ENCODE measurements at places on chromosomes 12 and 14.

GRCh38 chr12:116832353-116832752 is 48.9 kb downstream of the HRK start:
- DNase-seq: no peak

GRCh38 chr12:33771889-33772288 is 250.4 kb upstream of the ALG10 start:
- DNase-seq: no peak

- peak; percentile 9 for DNase-seq
Measured at GRCh38 chr12:114799574-114800487, 115.9 kb upstream of the TBX3 start.

DNA sequence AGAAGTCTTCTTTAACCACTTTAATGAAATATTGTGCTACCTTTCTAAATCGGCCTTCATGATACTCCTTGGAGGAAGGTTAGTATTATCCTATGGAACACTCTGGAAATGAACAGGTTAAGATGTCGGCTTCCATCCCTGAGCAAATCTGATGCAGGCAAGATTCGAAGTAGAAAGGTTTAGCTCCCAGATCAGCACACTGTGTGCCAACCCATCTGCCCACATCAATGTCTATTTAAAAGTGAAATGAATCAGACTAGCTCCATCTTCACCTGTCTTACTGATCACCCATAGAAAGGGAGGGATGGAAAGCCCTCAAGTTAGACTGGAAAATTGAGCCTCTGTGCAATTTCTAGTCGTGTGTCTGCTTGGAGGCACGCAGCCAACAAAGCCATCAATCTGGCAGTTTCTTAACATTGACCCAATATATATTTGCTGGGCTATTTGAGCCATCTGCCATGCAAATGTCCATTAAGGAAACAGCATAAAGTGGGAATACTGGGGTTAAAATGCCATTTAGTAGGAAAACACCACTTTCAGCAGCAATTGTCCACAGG is 506.1 kb downstream of the RMST start:
- no peak for DNase-seq

DNA sequence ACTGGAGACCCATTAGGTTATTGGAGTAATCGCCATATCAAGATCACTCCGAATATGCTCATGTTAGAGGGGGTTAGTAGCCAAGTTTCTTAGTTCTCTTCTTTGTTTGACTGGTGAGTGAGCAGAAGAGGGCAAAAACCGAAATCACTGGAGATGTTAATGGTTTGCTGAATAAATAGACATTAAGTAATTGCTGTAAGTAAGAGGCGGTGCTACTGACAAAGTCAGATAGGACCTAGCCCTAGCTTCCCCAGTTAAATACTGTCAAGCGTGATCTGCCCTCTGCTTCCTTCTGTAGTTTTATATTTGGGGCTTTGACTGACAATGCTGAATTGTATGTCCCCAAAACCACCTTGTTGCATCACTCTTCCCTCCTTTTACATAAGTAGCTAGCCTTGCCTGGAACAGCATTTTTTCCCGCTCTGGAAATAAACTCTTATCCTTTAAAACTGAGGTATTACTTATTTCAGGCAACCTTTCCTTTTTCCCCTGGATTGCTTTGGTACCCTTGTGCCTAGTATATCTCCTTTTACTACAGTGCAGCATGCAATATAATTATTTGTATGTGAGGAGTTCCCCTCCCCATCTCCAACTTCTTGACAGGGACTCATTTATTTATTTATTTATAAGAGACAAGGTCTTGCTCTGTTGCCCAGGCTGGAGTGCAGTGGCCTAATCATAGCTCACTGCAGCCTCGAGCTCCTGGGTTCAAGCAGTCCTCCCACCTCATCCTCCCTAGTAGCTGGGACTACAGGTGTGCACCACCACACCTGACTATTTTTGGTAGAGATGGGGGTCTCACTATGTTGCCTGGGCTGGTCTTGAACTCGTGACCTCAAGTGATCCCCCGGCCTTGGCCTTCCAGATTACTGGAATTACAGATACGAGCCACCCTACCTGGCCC is 1.4 kb downstream of the SNRPF start:
- no peak for DNase-seq

DNA sequence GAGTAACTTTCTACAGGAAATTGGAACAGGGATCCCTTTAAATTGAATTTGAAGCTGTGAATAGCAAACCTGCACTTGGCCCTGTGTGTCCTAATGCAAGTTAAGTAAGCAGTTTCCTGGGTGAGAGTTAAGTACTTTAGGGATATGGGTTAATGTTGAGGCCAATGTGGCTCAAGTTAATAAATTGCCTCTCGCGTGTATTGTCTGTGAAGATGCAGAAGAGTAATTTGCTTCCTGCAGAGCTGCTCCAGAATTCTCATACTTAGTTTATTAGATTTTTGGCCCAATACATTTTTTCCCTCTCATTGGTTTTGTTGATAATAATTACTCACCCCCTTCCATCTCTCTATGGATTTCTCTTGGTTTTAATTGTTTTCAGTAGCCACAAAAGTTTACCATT is 86.5 kb downstream of the SLC25A47 start:
- DNase-seq: no peak

DNA sequence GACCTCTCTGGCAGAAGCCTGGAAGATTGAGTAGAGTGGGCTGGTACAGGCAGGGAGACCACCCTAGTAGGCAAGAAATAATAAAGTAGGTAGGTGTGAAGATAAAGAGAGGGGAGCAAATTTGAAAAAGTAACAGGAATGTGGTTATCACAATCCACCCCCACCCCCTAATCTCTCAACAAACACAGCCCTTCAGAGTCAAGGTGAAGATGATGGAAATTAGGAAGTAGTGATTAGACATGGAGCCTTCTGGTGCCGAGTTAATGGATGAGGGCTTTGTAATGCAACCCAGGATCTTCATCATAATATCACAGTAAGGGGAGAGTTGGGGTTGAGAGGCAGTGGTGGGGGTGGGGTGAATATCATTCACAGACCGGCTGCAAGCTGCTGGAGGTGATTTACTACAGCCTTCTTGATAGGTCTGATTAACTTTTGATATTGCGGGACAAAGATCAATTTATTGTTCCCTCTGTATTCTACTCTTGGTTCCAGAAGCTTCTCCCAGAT is 29.2 kb upstream of the CRY1 start:
- no peak for DNase-seq

DNA sequence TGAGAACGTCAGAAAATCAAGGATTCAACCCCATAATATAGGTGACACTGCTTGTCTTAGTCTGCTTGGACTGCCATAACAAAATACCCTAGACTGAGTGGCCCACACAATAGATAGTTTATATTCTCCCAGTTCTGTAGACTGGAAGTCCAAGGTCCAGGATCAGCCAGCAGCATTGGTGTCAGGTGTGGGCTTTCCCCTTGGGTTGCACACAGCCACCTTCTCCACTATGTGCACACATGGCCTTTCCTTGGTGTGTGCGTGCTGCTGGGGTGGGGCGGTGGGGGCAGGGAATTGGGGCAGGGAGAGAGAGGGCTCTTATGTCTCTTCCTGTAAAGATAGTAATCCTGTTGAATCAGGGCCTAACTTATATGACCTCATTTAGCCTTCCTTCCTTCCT is 106.4 kb downstream of the SLC25A47 start:
- DNase-seq: no peak

- peak; percentile 76 for DNase-seq
Measured at GRCh38 chr12:15584366-15585041, 204.7 kb downstream of the EPS8 start.

- no peak for DNase-seq
Measured at GRCh38 chr12:52942901-52943181, 6.1 kb upstream of the KRT18 start.

- DNase-seq: no peak
Measured at GRCh38 chr12:97758194-97758501, 295.5 kb downstream of the RMST start.

GRCh38 chr14:36935976-36936678 is 236.3 kb downstream of the SLC25A21 start:
- DNase-seq: no peak

- DNase-seq: no peak
Measured at GRCh38 chr12:47615711-47616110, 90.1 kb downstream of the RPAP3 start.

DNA sequence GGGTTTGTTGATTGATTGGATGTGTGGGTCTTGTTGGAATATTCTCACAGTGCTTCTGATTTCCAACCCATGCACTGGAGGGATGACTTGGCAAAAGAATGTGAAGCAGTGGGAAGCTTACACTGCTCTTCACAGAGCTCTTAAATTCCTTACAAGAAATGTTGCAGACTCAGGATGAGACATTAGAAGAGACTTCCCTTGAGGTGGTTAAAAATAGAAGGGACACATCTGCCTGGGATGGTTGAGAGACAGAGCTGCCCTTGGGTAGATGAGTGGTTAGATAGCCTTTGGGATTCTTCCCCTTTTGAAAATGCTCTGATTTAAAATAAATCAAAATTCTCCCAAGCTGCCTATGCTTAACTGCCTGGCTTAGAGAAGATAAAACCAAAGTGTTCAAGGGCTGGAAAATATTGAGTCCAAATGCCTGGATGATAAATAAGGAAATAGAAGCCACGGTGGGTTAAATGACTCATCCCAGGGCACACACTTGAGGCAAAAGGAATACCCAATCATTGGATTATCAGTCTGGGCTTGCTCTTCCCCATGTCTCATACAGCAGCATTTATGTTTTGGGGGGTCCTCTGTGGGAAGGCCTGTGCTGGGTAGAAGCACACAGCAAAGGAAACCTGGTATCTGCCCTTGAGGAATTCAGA is 264.3 kb downstream of the AKAP6 start:
- peak; percentile 49 for DNase-seq

DNA sequence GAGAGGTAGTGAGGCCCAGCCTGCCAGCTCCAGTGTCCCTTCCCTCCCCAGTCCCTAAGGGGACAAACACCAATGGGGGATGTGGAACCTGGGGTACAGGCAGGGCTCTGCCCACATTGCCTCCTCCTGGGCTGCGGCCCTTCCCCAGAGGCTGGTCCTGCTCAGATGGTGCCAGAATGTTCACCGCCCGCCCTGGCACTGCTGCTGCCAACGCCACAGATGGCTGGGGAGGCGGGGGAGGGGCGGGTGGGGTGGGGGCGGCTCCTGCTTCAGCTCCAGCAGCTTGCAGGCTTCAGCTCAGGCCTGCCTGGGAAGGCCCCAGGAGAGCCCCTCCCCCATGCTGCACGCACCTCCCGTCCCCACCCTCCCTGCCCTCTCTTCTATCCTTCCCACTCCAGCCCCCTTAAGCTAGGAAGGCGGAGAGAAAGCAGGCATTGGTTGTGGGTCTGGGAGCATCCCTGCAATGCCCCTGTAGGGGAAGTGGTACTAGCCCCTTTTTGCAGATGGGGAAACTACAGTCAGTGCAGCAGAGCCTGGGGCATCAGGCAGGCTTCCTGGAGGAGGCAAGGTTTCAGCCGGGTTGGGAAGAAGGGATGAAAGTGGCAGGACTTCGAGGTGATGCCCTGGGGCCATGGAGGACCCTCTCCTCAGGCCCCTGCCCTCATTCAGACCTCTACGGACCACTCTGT is 2.0 kb upstream of the BEGAIN start:
- no peak for DNase-seq

DNA sequence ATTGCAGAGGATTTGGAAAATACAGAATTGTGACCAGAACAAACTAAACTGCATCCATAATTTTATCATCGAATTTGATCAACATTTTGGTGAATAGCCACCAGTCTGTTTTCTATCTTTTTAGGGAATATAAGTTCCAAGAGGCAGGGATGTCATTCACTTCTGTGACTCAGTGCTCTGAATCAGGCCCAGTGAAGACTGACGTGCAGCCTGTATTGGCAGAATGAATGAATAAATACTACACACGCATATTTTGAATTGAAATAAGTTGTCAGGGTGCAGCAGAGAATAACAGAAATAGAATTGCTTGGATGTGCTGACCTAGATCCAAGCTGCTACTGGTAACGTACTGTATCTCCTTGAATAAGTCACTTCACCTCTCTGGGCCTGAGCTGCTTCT is 1.3 kb upstream of the EMP1 start:
- no peak for DNase-seq

DNA sequence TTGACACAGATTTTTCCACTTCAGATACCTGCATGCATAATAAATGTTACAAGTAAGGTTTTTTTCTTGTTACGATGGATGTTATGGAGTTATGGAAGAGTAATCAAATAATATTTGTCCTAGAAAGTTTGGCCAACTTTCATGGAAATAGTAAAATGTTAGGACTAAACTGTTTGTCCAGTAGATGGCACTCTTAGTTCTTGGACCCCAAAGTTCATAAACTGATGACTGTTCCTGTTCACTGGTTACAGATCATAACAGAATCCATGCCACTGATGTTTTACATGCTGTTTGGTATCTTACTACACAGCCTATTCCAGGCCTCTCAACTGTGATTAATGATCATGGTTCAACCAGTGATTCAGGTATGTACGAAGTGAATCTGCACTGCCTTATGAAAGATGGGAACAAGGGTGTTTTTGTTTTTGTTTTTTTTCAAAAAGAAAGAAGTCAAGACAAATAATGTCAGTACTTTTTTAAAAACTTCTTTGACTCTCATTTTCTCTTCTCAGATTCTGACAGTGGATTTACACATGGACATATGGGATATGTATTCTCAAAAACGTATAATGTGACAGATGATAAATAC is 48.8 kb upstream of the SLCO1C1 start:
- DNase-seq: peak; percentile 35

- no peak for DNase-seq
Measured at GRCh38 chr14:23862513-23862912, 91.1 kb upstream of the DHRS4 start.

GRCh38 chr12:122793685-122794106 is 19.3 kb downstream of the CCDC62 start:
- peak; percentile 51 for DNase-seq

- DNase-seq: no peak
Measured at GRCh38 chr12:120783197-120783596, 57.6 kb downstream of the ACADS start.

DNA sequence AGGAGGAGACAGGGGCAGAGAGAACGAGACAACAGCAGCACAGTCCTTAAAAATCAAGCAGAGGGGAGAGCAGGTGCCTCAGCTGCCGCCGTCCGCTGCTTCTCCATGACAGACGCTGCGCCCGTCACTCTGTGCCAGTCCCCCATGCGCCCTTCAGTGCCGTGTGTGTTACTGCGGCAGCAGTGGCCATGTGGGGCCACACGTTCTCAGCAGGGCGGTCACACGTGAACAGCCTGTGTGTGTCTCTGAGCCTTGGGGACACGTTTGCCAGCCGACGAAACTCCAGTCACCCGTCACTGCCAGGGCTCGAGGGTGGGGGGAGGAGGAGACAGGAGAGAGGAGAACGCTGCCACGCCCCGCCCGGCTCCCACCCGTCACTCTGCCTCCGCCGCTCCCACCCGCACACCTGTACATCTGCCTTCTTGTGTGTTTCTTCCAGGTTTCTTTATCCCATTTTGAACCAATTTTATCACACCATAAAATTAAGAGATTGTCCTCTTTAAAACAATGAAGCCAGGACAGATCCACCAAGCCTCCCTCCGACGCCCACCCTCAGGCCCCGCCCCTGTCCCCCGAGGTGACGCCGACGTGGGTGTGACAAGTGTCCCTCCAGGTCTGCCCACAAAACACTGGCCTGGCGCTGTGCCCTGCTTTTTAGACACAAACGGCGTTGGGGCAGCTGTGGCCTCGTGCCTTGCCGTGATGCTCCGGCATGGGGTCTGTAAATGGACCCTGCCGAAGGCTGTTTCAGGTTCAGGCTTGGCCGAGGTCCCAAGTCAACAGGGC is 58.2 kb downstream of the GALNT9 start:
- DNase-seq: no peak

GRCh38 chr12:24541193-24541871 is 407.6 kb downstream of the BCAT1 start:
- no peak for DNase-seq

GRCh38 chr14:95575840-95576473 is 41.1 kb downstream of the GLRX5 start:
- DNase-seq: no peak

GRCh38 chr14:77145975-77146740 is 4.6 kb upstream of the ZDHHC22 start:
- no peak for DNase-seq

Data from foreskin melanocyte (primary cell).